GM04504 (cell line): ENCODE measurements at places on chromosomes 3 and 15.
A peak's percentile ranks its signal among the peaks of the same experiment; 100 is the strongest.

GRCh38 chr3:30873671-30874070, 20.8 kb downstream of the GADL1 start:
- no peak for DNase-seq

DNA sequence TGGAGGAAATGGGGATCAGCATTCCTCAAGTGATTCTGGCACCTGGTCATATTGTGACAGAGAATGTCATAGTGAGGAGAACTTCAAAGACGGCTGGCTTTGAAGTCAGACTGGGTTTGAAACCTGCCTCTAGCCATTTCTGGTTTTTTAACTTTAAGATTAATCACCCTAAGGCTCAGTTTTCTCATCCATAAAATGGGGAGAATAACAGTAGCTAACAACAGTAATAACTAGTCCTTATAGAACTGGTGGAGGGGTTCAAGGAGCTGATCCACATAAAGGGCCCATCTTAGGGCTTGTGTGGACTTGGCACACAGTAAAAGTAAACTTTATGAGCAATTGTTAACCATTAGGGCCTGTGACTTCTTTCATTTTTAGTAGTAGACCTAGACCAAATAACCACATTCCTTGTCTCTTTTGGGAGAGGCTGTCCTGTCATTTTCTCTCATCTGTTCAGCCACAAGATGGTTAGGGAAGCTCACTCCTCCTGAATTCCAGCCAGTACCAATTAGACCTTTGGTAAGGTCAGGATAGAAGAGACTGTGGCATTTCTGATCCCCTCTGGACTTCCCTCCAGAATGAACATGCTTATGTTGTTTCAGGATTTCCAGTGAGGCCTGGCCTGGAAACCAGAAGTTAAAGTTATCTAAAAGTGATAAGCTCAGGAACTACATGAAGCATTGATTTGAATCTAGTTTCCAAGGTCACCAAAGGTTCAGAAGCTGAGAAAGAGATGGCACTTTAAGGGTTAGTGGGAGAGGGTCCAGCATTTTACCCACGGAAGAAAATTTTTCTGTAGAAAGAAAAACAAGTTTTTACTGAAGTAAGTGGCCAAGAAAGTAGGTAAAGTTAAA, 159.3 kb upstream of the DPH6 start:
- no peak for DNase-seq

DNA sequence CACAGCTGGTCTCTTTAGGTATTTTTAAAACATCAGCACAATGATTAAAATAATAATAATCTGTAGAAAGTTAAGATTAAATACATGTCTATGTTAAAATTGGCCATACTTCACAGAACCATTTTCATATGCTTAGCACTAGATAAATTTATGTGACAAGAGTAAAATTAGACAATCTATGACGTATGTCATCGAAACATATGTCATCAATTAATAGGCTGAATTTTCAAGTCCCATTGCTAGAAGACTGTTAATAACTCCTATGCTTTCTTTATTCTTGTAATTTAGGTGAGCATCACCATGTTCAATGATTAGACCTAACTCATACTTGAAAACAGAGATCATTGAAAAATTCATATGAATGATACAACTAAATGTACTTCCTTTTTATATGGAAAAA, 593.3 kb upstream of the KCNMB2 start:
- no peak for DNase-seq

GRCh38 chr3:108493862-108494261, 16.5 kb downstream of the MYH15 start:
- no peak for DNase-seq

DNA sequence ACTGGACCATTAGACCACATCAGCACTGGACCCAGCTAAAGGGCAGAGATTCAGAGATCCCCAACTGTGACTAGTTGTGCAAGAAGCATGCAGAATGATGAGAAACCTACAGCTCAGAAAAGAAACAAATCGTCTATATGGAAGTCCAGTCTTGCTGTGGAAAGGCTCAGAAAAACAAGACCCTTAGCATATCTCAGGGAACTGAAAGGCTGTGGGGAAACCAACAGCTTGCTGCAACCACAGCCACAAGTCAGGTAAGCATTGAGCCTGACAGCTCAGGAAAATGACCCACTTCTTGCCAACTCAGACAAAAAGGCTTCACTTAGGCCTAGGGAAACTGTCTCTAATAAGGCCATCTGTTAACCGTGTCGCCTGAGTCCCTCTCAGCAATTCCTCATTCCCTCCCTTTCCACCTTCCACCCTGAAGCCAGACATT, 145.6 kb downstream of the LSAMP start:
- DNase-seq: no peak

- DNase-seq: no peak
These were observed 18.3 kb downstream of the OSTN start for GRCh38 chr3:191217301-191217700.

DNA sequence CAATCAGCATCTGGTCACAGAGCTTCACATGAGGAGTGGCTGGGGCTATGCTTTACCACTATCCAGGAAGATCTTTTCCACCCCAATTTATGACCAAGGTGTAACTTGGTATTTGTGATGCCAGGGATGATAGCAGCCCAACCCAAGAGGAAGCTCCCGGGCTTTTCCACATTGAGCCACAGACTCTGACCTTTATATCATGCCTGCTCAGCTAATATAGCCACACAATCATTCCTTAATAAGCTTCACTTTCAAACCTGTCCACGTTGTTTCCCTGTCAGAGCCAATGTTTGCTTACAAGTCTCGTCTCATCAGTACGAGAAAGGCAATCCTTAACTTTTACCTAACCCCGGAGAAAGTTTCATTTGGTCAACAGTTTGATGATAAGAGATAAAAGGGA, 330.9 kb downstream of the SHQ1 start:
- no peak for DNase-seq

- DNase-seq: no peak
These were observed 76.4 kb downstream of the SLMAP start for GRCh38 chr3:57832486-57832885.

- DNase-seq: peak; percentile 21
These were observed 53.7 kb downstream of the ZIC1 start for GRCh38 chr3:147462856-147463255.

DNA sequence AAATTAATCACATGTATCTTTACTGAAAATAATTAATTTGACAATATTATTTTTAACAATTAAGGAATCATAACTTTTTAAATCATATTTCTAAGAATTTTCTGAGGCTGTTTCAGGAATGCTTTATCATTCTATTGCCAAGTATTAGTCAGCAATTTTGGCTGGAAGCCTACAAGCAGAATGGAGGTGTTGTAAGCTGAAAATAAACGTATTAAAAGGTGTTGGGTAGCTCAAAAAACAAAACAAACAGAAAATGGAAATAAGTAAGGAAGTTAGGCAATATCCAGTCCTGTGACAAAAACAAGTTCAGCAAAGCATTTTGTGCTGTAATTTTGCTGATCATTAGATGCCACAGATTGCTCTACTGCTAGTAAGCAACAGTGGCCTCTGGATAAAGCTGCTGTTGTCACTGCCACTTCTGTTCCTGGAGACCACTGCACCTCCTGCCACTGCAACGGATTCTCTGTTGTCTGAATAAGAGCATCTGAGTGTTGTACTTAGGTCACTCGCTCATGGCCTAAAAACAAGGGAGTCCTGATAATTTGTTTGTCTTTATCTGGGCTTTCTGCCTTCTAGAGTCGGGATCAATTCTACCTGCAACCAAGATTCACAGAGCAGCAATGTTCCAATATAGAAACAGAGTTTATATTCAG, 63.5 kb upstream of the SLITRK3 start:
- no peak for DNase-seq

- no peak for DNase-seq
These were observed 49.9 kb downstream of the NEK10 start for GRCh38 chr3:27319304-27319703.

- DNase-seq: no peak
These were observed 133.6 kb upstream of the ARPP21 start for GRCh38 chr3:35505772-35506171.

DNA sequence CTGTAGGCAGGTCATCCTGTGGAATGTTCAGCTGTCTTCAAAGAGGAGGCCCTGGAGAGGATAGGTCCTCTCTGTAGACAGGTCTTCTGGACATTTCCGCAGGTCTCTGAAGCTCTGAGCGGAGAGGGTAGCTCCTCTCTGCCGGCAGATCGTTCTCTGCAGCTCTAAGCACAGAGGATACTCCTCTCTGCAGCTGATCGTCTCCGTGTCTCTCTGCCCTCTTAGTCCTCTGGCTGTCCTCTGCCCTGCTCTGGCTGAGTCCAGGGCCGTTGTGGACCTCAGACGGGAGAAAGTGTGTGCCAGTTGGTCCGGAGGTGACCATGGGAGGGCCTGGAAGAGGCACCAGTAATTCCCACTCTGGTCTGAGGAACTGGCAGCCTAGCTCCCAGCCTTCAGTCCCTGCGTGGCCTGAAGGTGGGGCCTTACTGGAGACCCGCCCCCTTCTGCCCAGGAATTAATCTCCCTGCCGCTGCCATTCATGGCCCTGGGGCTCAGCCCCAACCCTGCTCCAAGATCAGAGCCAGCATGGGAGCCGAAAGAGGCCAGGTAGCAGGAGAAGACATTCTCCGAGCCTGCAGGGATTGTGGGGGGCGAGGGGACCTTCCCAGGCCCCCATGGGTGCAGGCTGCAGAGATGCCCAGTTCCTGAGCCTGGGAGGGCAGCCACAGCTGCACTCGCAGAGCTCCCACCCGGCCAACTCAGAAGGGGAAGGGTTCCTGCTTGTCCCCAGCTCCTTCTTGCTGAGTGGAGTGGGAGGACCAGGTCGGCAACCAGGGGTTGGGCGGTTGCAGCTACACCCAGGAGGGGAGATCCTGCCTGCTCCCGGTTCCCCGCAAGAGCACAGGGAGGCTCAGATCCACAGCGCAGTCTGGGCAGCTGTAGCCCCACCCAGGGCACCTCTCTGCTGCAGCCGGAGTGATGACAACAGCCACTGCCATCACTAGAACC, 488.7 kb downstream of the RSL24D1 start:
- DNase-seq: no peak
